ENCODE measurements at places on chromosomes 11 and 22.

GRCh38 chr22:19896665-19897355 is 42.1 kb upstream of the GNB1L start:
- no peak for DNase-seq

DNA sequence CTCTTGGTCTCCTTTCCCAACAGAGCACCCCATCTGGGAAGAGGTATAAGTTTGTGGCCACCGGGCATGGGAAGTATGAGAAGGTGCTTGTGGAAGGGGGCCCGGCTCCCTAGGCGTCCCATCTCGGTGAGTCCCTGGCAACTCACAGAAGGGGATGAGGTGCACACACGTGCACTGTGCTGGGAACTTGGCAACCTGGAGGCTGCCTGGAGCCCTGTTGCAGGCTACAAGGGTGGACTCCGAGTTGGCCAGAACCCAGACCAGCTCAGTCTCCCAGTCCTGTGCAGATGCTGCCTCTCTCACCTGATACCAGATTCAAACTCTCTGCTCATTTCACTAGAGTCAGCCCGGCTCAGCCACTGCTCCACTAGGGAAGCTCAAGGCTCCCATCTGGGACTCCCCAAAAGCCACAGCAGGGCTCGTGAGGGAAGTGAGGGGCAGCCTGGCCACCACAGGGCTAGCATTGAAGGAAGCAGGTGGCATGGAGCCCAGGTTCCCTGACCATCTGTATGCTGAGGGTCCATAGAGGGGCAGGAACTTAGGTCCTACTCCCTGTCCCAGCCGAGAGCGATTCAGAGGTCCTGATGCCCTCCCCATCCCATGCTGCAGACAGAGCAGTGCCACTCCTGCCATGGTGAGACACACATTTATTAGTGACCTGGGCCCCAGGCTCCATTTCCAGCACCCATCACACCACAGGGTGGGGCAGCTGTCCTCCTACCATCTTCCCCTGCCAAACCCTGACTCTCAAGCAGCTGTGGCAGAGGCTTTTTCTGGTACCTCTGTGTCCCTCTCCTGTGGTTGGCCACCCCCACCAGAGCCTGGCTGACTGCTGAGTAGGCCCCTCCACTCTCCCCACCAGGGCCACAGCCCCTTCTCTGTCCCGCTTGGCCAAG is 4.0 kb downstream of the PRR33 start:
- no peak for DNase-seq

- no peak for DNase-seq
Observed at GRCh38 chr11:95299078-95299679, 68.2 kb upstream of the SESN3 start.

- no peak for DNase-seq
Observed at GRCh38 chr11:47175746-47176327, 842 bp downstream of the ARFGAP2 start.

- no peak for DNase-seq
Observed at GRCh38 chr22:25084405-25085107, 115.1 kb upstream of the CRYBB3 start.

- DNase-seq: no peak
Observed at GRCh38 chr11:21965221-21965620, 227.7 kb upstream of the ANO5 start.

- no peak for DNase-seq
Observed at GRCh38 chr11:101584129-101584515, 315 bp upstream of the TRPC6 start.

DNA sequence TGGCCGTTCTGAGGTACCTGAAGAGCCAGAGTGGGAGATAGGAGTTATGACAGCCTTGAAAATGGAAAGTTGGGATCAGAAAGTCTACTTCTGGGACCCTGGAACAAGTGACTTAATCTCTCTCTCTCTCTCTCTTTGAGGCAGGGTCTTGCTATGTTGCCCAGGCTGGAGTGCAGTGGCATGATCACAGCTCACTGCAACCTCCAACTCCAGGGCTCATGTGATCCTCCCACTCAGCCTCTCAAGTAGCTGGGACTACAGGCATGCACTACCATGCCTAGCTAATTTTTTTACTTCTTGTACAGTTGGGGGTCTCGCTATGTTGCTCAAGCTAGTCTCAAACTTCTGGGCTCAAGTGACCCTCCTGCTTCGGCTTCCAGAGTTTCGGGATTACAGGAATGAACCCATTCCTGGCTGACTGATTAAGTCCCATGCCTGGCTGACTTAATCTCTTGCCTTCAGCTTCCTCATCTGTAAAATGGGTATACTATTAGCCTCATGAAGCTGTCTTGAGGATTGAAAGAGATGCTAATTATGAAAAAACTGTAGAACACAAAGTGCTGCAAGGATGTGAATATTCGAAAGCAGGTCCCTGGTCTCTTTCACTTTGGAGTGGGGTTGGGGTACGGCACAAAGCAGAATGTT is 87.7 kb downstream of the UBASH3B start:
- DNase-seq: no peak

GRCh38 chr22:33427461-33427860 is 369.3 kb upstream of the SYN3 start:
- no peak for DNase-seq

DNA sequence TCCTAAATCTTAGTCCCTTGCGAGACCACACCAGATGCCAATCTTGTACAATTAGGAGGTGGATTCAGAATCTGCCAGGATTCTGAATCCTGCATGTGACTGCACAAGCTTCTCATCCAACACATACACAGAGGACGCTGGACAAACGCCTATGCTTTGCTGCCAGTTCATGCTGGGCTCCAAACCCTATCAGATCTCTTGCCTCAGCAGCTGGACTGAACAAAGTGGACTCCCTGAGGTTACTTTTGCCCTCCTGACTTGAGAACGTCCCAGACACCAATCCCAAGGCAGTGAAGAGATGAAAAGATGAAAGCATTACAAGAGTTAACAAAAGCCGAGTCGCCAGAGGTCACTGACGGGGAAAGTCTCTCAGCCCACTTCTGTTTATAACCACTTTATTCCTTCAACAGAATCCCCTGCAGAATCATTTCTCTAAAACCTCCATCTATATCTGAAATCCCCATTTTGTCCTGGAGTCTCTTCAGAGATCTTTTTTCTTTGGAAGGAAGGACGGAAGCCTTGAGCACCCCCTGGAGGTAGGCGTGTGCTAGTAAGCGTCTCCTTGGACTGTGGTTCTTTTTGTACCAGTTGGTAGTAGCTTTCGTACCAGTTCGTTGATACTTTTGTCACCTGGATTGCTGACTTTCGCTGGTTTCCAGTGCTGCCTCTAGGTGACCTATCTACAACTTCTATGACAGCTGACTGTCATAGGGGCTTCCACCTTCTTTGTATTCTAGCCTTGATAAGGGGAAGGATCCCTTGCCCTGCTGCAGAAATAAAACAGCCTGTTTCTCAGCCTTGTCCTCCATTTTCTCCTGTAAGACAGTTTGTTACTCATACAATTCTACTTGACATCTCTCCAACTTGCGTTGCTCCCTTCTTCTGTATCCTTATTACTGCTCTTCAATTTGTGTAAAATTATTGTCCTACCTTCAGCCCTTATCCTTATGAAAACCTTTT is 26.1 kb upstream of the EED start:
- peak; percentile 51 for DNase-seq
